ENCODE measurements at places on chromosomes 13 and 19.

DNA sequence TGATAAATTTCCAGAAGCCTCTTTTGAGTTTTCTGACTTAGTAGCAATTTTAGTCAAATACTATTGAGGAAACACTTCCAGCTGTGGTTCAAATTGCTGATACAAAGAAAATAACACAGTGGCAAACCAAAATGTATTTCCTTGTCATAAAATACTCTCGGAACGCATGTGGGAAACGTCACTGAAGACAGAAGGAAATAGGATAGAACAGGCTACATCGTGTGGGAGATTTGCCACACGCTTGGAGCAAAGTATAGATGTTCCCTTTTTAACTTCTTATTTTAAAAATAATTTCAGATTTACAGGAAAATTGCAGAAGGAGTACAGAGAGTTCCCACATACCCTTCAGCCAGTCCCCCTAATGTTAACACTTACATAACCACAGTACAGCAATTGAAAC, 88.8 kb downstream of the ING1 start:
- DNase-seq, result no peak

DNA sequence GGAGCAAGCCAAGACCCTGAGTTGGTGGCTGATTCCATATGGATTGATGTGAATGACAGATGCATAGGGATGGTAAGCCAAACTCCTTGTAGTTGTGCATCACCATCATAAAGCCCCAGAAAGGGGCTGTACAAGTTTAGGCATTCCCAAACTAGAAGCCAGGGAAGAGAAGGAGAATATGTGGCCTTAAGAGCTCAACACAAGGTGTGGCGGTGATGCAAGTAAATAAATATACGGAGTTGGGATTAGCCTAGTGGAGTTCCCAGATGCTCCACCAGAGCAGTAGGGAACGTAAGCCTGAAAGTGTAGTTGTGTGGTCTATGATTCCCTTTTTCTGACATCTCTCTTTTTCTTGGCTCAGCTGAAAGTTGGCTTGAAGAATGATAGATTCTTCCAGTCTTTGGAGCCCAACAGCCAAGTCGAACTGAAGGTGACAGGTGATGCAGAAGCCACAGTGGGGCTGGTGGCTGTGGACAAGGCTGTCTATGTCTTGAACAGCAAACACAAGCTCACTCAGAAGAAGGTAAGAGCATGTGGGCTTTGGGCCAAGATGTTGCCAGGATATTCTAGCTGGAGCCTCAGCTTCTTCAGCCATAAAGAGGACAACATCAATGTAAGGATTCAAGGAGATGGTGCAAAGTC, 30.1 kb downstream of the RDH8 start:
- no peak for DNase-seq

DNA sequence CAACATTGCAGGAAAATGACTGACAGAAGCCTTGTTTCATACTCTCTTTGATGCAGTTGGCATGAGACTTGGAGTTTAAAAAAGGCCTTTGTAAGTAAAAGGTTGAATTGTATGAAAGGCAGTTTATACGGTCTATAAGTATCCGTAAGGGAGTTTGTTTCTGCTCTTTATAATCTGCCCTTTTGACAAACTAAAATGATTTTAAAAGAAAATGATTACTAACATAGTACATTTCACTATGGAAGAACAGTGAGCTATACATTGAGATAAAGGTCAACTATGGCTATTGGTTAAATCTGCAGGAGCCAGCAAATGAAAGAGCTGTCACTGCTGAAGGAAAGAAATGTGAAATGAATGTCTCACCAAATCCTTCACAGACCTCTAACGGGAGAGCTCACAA, 296.1 kb upstream of the SLITRK6 start:
- no peak for DNase-seq

GRCh38 chr19:8526345-8527091, 12.6 kb upstream of the ZNF414 start:
- DNase-seq, result no peak

DNA sequence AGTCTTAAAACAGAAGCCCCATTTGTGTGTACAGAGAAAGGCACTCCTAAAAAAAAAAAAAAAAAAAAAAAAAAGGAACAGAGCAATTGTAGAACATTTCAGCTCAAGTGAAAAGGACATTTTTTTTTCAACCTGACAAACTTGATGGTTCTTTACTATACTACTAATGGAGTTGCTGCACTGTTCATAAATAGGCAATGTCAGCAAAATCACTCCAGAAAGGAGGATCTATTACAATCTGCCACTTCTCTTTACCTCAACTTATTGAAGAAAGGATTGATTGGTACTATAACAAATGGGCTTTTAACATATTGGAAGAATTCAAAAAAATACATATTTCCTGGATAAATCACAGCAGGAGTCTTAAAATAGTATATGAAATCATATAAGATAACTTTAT, 1517.7 kb downstream of the SLITRK1 start:
- no peak for DNase-seq

Measured in stimulated activated CD4-positive, alpha-beta T cell treated with anti-CD3 and anti-CD28 coated beads, Interleukin-1b, Interleukin-23, amount 100 ng/mL, for 4 hours (primary cell).